CD4-positive, alpha-beta T cell treated with Interleukin-2 at 100 ng/mL for 4 hours (primary cell): ENCODE measurements at places on chromosomes 11 and 22.

GRCh38 chr11:40323241-40323640, 1136.2 kb downstream of the LRRC4C start:
- DNase-seq = no peak

DNA sequence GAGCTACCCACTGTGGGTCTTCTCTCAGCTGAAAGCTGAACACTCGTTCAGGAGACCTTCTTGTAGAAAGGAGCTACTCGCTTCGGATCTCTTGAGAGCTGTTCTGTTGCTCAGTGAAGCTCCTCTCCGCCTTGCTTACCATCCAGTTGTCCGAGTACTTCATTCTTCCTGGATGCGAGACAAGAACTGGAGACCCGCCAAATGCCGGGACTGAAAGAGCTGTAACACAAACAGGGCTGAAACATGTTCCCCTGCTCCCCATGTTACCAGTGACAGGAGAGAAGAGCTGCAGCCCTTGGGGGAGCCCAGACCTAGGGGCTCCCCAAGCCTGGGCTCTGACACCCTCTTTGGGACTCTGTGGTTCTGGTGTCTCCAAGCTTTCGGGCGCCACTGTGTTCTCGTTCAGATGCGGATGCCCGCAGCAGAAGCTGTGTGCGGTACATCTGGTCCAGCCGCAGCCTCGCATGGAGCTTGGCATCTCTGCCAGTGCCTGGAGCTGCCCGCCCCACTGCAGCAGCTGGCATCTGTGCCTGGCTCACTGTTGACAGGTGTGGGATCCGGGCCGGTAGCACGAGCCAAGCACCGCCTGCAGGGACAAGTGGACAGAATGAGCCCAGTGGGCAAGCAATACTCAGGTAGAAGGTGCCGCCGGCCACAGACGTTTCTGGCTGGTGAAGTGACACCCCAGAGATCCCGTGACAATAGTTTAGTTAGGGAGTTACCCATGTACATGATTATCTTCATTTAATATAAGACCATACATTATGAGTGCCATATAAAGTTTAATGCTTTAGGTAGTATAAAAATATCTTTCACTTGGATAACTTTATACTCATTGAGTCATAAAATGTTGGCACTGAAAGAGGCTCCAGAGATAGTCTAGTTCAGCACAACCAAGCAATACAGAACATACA, 49.1 kb downstream of the EMSY start:
- no peak for DNase-seq

- DNase-seq = peak; percentile 40
Measured at GRCh38 chr22:39242595-39243438, 2.0 kb downstream of the PDGFB start.

DNA sequence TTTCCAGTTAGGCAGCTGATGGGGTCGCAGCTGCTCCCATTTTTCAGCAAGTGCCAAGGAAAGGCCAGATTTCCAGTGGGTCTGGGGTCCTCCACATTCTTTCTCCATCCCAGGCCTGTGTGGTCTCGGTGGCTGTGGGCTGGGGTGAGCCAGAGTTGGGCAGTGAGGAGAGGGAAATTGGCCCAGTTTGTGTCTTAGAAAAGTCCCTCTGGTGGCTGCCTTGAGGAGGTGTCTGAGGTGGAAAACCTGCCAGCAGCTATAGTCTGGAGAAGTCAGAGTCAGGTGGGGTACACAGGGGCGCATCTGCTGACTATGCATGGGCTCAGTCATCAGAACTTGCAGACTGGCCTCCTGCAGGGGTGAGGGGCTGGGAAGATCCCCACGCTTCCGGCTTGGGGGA, 30.5 kb downstream of the MRGPRD start:
- no peak for DNase-seq

DNA sequence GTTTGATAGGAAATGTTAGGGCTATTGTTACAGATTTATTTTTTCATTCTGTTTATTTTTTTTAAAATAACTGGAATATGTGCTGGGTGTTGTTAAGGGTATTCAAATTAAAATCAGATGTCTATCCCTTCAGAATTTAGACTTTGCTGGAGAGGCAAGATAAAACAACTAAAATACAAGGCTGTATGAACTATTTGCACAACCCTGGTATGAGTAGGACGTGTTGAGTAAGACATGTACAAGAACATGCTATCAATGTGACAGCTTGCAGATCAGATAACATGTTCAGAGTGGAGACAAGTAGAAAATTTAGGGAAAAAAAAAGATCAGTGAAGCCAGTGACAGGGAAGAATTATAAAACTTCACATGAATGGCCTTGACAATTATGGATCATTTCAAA, 853.5 kb downstream of the METTL15 start:
- DNase-seq = no peak

DNA sequence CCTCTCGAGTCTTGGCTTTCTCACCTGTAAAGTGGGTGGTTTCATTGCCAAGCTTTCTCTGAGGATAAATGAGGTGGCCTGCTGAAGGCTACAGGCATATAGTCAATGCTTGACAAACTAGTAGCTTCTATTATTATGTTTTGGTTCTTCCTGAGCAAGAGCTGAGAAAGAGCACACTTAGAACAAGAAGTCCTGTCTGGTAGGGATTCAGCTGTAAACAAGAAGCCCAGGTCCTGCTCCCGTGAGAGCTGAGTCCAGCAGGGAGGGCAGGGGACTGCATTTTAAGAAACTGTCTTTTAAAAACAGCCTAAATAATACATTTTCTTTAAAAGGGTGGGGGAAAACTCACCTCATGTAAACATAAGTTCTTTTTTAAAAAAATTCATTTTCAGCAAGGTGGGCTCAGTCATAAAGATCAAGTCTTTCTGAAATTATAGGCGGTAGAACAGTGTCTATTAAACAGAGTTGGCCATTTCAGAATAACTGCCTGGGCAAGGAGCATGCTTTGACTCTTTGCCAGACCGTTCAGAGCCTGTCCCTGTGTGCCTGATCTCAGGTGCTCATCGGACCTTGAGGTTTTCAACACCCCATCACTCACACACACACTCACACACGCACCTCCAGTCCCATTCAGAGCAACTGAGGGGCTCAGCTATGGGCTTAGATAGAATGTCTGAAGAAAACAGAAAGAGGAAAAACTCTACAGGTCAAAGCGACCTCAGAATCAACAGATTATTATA, 29.2 kb upstream of the MYO18B start:
- no peak for DNase-seq

DNA sequence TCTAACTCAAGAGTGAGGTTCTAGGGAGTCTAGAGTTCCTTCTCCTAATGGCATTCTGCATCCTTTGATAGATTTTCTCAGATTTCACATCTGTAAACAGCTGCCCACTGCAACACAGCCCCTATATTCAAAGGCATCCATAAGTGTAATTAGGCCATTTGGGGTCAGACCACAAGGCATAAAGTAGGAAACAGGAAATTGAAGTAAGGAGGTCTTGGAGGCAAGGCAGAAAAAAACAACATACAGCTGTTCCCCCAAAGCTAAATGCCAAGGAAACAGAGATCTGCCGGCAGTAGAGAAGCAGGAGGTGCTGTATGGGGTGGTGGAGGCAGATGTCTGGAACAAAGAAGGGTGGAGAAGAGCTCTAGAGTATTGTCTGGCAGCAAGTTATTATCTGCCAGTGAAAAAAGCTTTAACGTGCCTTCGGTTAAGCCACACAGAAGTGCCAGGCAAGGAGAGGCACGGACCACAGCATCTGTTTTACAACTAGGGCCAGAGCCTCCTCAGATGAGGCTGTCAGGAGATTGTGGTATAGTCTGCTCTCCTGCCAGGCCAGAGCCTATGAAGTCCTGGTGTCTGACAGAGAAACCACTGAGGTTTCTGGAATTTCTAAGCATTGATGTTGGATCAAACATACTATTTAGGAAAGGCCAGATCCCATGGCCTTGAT, 100.2 kb upstream of the CHRM4 start:
- DNase-seq = no peak

DNA sequence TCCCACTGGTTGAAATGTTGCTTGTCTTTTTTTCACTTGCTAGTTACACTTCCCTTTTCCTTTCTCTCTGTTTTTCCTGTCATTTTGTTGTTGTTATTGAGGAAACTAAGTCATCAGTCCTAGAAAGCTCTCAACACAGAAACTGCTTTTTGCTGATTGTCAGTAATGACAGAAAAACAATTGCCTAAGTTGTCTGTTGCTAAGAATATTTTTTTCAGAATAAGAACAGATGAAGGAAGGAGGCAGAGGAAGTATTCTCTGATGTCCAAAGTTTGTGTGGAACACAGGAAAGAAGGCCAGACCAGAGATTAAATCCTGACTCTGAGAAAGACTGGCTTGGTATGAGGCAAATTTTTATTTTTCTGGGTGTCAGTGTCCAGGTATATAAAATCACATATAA, 163.3 kb downstream of the CASP12 start:
- DNase-seq = no peak

GRCh38 chr11:134879341-134879740, 467.3 kb upstream of the B3GAT1 start:
- DNase-seq = no peak

DNA sequence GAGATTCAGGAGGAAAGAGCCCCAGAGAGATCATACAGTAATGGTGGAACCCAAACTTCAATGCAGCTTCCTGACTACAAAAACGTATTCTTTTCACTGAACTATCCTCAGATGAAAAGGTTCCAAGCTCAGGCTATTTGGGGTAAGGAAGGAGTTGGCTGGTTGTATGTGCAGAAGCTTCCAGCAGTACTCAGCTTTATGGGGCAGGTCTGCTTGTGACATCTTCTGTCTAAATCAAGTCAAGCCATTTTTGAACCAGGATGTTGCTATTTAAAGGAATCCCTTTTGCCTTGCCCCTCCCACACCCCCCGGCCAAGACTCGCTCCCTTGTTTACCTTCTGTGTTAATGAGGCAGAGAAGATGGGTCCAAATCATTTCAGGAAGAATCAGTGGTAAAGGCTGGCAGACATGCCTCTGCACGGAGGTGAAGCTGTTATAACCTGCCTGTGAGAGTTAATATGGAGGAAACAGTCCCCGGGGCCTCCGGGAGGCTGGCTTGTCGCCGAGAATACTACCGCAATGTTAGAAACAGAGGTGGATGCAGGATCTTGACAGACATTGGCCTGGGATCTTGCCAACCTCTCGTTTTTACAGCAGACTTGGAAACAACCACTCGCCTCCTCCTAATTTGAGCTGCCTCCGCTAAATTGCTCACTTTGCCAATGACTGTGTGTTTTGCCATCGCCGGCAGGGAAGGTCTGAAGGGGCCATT, 45.4 kb downstream of the TIMP3 start:
- DNase-seq = no peak

- no peak for DNase-seq
Measured at GRCh38 chr22:34534101-34534500, 531.9 kb upstream of the ISX start.

DNA sequence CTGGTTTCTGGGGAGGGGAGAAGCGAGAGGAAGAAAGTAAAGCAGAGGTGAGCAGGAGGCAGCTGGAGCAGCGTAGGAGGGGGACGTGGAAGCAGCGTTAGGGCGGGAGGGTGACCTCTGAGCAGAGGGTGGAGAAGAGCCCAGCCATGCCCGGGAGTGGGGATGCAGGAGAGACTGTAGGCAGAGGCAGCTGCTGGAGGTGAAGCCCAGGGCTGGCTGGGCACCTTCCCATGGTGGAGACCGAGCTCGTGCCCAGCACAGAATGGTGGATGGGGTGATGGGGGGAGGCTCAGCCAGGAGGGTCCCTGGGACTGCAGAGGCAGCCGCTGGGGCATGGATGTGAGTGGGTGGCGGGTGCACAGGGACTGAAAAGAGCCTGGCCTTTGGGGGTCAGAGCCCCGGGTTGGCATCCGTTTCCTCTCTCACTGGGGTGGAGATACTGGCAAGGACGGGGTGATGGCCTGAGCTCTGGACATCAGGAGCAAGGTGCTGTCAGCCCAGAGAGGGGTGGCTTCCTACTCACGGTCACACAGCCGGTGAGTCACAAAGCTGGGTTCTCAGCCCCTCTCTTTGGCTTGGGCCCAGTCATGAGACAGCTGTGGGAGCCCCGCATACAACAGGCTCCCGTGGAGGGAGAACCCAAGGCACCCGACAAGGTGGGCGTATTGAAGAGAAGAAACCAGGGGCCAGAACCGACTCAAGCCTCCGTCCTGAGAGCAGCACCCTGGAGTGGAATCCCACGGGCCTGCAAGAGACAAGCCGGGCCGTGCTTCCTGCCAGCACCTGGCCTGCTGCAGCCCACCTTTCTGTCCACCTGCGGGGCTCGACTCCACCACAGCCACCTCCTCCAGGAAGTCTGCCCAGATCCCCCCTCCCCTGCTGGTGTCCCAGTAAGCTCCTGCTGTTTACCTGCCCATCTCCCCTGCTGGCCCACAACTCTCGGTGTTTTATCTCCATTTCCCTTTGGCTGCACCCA, 45.8 kb upstream of the FGF3 start:
- DNase-seq = no peak

- DNase-seq = no peak
Measured at GRCh38 chr11:130103296-130103814, 33.7 kb downstream of the APLP2 start.
